Anterior cingulate cortex (tissue), 58 donors: ENCODE measurements at places on chromosomes 16 and 17.

GRCh38 chr17:33220036-33220435, 73.1 kb downstream of the ASIC2 start:
- DNase-seq, result no peak

DNA sequence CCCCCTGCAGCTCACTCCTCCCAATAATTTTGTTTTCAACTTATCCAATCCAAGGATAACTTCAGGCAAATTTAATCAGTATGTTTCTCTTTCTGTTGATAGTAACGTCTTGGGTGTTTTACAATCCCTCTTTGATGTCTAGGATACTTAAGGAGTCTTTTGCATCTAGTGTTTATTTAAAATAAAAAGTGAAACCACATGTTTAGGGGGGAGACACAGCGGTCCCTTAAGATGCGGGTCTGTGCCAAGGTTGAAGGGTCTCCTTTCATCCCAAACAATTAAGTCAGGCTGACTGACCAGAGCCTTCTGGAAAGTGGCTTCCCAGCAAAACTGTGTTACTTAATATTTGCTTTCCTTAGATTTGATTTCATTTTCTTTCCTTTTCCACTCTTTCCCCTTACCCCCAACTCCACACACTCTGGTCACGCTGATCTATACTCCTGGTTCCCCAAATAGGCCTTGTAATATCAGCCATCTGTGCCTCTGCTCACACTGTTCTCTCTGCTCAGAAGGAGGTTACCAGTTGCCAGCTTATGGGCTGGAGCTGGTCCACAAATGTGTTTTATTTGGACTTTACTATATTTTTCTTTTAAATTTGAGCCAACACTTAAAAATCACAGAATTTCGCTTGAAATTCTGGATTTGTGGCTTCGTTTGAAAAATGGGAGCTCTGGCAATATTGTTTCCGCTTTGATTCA, 11.2 kb downstream of the ANKS4B start:
- peak; percentile 7 for DNase-seq

DNA sequence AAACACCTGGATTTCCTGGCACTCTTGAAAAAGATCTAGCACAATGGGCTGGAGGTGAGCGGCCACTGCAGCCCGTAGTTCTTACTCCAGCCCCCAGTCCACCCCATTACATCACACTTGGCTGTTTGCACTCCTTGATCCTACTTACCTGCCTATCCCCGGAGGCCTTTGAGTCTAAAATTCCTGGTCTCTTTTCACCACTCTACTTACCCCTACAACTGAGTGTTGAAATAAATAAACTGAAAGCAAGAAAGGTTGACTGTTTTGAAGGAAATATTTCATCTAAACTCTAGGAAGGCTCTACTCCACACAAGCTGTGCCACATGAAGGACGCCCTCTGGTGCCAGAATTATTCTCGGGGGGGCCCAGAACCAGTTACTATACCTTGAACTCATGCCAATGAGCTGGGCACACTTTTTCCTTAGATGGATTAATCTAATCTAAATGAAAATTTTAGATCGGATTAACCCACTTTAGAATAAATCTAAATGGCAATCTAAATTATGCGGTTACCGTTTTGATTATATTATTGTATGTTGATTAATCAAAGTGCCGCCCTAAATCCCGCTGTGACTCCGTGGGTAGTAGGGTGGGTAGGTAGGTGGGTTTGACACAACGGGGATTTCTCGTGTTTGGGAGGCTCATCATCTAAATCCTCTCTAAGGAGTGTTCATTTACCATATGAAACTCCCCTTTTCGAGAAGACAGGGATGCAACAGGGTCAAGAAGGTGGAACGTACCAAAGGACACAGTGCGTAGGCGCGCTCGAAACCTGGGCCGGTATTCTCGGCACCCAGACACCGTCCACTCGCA, 651 bp upstream of the EIF1 start:
- DNase-seq, result no peak

DNA sequence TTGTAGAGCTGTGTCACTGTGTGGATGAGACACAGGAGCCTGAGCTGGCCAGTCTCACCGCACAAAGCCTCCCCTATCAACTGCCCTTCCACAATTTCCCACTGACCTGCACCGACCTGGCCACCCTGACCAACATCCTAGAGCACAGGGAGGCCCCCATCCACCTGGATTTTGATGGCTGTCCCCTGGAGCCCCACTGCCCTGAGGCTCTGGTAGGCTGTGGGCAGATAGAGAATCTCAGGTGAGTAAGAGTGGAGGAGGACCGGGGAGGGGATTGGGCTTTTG, 37.4 kb downstream of the NLRC5 start:
- DNase-seq, result no peak

GRCh38 chr16:12971241-12971640, 69.8 kb downstream of the SHISA9 start:
- peak; percentile 66 for DNase-seq

- DNase-seq, result no peak
These were observed 16.6 kb downstream of the CD7 start for GRCh38 chr17:82300707-82301270.

- no peak for DNase-seq
These were observed 37.2 kb downstream of the LMF1 start for GRCh38 chr16:933581-933980.

DNA sequence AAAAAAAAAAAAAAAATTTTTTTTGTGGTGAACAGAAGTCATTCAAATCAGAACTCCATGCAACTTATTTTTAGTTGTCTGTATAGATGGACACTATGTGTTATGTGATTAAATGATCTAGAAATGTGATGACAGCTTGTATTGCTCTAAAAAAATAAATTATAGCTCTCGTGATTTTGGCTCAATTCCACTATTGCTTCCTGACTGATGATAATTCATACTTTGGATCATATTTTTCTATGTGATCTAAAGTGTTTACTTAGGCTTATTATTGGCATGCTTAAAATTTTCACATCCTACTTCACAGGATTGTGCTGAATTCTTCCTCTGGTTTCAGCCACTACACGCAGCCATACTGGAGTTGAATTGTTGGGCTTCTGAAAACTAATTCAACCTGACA, 76.8 kb downstream of the RPGRIP1L start:
- no peak for DNase-seq

DNA sequence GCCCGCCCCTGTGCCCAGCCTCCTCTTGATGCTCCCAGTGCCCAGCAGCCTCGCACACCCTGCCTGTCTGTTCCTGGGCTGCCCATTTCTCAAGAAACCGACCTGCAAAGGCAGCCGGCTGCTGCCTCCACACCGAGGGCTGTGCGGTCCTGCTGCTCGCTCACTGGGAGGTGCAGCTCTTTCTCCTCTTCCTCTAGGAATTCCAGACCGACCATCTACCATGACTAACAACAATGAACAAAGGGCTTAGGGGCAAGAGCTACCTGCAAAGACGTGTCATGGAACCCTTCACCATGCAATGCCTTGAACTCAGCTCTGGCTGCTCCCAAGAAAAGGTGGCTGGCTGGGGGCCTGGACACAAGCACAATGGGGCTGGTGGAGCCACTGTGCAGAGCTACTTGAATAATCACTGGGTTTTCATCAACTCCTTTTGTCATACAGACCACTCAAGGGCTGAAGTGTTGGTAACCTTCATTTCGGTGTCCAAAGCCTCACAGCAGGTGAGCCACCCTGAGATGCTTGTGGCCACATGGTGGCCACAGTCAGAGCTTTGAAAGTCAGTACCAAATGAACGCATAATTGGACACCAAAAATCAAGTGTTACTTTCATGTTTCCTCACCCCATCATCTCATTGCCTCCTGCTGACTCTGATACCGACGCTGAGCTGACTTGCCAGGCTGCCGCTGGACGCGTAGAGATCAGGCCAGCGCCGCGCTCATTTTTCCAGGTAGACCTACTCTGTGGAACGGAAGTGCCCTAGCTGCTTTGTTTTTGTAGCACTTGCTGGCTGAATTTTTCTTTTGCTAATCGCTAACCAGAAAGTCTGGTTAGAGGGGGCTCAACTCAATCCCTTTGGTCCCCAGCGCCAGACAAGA, 19.8 kb downstream of the CYB561 start:
- no peak for DNase-seq

- no peak for DNase-seq
These were observed 125.9 kb downstream of the OR1D5 start for GRCh38 chr17:2937331-2938003.

- DNase-seq, result no peak
These were observed 73.0 kb downstream of the ZNF778 start for GRCh38 chr16:89290472-89290871.

DNA sequence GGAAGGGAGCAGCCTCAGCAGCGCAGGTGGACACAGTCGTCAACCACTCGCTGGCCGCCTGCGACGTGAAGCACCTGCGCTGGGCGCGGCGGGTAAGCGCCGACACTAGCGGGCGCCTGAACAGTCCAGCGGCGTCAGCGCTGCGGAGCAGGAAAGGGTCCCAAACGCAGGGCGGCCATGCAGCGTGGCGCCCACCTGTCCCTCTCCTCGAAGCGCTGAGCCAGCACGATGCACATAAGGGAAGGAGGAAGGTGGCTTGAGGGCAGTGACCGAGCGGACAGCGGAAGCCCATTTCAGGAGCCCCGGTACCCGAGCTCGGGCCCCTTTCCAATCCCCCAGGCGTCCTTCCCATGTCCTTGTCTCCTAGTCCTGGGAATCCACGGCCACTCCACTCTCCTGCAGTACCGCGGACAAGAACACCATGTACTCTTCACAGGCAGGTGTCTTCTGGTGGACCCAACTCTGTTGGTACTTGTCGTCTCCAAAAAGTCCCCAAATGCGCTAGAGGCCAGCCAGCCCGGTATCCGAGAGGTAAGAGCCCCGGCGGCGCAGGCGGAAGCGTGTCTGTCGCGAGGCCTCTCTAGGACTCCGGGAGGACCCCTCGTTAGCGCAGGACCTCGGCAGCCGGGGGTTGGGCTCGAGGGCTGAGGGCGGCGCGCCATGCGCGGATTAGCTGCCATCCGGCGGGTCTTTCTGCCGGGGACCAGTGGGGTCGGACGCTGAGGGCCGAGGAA, 14.4 kb downstream of the ZNF232 start:
- DNase-seq, result peak; percentile 24

DNA sequence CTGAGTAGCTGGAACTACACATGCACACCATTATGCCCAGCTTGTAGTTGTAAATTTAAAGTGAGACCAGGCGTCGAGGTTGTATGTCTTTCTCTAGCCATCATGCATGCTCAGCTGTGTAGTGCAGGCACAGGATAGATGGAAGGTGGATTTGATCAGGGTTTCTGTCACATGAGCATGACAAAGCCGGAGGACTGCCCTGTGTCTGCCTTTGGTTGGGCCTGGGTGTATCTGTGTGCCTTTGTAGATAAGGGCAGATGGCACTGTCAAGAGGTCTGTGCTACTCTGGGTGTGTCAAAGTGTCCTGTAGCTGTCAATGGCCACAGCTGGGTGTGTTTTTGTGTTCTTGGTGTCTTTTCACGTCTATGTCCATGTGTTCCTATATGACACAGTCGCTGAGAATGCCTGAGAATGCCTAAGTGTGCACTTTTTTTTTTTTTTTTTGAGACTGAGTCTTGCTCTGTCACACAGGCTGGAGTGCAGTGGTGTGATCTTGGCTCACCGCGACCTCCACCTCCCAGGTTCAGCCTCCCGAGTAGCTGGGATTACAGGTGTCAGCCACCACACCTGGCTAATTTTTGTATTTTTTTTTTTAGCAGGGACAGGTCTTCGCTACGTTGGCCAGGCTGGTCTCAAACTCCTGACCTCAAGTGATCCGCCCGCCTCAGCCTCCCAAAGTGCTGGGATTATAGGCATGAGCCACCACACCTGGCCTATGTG, 4.1 kb upstream of the NAGS start:
- no peak for DNase-seq

DNA sequence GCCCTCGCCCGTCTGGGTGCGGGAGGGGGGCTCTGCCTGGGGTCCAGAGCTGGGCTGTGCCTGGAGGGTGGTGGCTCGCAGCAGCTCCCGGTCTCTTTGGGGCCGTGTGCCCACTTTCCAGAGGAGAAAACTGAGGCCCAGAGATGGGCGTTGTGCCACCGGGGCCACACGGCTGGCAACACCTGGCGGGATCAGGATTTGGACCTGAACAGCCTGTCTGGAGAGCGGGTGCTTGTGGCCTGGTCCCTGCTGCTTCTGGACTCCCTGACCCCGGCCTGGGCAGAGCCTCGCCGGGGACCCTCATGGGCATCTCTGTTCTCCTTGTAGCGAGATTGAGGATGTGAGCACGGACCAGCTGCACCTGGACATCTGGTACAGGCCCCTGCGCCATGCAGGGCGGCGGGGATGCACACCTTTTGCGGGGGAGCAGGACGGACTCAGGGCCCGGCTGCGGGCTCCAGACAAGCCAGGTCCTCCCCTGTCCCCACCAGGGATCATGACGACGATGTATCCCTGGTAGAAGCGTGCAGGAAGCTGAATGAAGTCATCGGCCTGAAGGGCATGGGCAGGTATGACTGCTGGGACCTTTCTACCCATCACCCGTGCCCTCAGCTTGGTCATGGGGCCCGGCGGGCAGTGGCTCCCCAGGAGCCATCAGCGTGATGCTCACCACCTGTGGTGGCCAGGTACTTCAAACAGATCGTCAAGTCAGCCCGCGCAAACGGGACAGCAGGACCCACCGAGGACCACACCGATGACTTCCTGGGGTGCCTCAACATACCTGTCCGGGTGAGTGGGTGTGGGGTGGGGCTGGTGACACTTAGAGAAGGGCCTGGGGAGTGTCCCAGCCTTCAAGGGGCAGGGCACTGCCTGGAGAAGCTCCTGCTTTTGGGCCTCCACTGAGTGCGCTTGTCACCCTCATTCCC, 8.3 kb downstream of the BAIAP3 start:
- no peak for DNase-seq

DNA sequence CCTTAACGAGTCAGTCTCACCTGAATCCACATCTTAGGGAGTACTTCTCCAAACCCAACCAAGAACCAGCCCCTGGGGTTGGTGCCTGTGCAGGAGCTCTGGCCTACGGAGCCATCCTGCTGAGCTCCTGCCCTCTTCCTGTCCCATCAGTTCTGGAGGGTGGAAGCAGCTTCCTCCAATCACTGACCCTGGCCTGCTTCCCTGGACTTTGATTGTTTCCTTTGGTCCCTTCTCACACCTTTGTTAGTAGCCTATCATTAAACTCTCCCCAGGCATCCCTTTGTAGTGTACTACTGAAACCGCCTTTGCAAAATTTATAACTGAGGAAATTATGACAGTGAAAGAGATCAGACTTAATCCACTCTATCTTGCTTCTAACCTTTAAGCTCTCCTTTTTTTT, 21.1 kb upstream of the C16orf87 start:
- DNase-seq, result no peak

DNA sequence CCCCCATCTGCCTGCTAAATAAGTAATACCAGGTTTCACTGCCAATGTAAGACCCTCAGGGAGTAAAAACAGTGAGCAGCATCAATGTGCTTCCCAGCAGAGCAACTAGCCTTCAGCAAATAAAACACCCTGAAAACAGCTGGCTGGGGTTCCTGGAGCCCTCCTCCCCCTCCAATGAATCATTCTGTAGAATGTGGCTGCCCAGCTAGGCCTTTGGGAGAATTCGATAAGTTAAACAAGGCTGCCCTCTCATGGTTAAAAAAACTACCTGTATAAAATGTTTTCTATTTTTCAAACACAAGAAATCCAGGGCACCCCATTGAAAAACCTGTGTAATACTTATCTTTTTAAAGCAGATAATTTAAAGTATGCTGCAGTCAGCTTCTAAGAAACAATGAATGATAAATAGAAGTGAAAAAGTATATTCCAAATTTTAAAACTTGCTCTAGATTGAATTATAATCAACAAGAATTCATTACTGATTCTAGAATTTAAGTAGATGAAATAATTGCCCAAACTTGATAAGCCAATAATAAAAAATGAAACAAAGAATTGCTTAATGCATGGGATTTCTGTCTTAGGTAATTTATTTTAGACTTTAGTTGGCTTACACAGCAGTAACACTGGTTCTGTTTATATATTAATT, 9.4 kb upstream of the TOM1L1 start:
- peak; percentile 1 for DNase-seq

- DNase-seq, result no peak
These were observed 3.5 kb upstream of the EZH1 start for GRCh38 chr17:42748202-42748907.

- DNase-seq, result no peak
These were observed 48.5 kb upstream of the RBFOX3 start for GRCh38 chr17:79659376-79659775.
